ENCODE measurements at places on chromosomes 6 and 20. TPM values are rescaled to one million over a fixed set of nuclear protein-coding genes. Genes with fewer than 3 reads are reported as not detected.

DNA sequence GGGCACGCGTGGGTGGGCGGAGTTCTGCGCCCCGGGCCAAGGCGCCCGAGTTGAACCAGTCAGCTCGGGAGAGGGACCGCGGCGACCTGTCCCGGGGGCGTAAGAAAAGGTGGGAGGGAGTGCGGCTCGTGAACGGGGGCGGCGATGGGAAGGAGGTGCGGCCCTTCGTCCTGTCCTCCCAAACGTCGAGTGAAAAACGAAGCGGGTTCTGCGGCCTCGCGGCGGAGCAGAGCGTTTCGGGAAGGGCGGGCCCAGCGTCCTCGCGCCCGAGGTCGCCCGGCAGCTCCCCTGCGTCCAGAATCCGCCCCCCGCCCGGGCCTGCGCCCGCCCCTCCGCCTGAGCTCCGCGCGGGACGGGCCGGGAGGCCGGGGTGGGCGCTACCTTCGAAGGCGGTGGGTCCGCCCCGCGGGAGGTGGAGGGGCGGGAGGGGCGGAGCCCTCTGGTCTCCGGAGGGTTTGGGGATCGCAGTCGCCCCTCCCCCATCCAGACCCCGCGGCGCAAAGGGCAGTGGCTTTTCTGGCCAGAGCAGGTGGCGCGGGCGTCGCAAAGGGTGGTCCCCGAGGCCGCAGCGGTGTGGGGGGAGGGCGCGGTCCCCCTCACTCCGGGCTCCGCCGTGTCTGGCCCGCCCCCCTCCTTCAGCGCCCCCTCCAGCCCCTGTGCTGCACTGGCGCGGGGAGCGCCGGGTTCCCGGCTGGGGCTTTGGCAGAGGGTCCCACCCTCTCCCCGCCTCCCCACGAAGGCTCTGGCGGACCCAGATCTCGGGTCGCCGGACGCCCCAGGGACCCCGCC lies 838 bp downstream of the STMN3 start:
- no peak for DNase-seq

Gene C6orf62
- polyA plus RNA-seq, result 131 TPM

GRCh38 chr20:1010659-1011058 lies 8.5 kb upstream of the RSPO4 start:
- DNase-seq, result no peak

Gene DEFB116
- not detected for polyA plus RNA-seq

Gene SPATA25
- 3.5 TPM for polyA plus RNA-seq

Gene SAMD3
- polyA plus RNA-seq, result 1.7 TPM

Measured in left lung (tissue), 14 donors.